ENCODE measurements at places on chromosomes 2 and 18.

- no peak for ATAC-seq
Observed at GRCh38 chr2:69518841-69519240, 81.6 kb upstream of the NFU1 start.

GRCh38 chr2:32937602-32938448 is 8.9 kb upstream of the LTBP1 start:
- ATAC-seq, result no peak

DNA sequence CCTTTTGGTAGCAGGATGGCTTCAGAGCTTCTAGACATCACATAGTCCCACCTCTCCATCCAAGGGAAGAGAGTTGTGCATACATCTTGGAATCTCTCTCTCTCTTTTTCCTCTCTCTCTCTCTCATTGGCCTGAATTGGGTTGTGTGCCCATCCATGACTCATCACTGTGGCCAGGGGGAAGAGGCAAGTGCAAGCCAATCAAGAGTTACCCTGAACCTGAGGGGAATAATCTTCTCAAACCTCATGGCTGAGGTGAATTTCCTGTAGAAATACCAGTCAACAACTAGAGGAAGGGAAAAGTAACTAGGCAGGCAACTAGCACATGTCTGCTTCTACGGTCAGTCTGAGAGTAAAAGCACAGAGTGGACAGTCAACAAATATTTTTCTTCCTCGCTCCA is 7.3 kb upstream of the CHN1 start:
- ATAC-seq, result no peak

- no peak for ATAC-seq
Observed at GRCh38 chr2:103294420-103294819, 532.6 kb downstream of the TMEM182 start.

- ATAC-seq, result no peak
Observed at GRCh38 chr2:55155206-55155605, 76.9 kb downstream of the CLHC1 start.

DNA sequence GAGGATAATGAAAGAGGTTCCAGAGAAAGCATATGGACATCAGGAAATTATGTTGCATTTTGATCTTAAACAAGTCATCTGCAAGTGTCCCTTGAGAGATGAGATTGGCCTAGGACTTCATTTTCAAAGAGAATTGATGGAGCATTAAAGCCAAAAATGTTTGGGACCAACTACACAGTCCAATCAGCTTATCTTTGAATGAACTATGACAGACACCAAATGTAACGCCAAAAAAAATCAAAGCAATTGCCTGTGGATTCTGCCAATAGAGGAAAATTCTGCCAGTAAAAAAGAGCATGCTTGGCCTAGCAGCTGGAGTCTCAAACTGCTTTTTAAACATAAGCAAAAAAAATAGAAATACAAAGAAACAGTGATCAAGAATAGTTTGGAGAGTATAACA is 594.5 kb upstream of the CHAC2 start:
- no peak for ATAC-seq

DNA sequence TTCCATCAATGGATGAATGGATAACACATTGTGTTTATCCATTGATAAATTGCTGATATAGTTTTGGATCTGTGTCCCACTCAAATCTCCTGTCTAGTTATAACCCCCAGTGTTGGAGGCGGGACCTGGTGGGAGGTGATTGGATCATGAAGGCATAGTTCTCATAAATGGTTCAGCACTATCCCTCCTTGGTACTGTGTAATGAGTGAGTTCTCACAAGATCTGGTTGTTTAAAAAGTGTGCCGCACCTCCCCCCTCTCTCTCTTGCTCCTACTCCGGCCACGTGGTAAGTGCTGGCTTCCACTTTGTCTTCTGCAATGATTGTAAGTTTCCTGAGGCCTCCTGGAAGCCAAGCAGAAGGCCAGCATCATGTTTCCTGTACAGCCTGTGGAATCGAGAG is 23.9 kb upstream of the SPATA3 start:
- ATAC-seq, result no peak

GRCh38 chr2:29715655-29716054 is 205.7 kb downstream of the ALK start:
- ATAC-seq, result no peak

DNA sequence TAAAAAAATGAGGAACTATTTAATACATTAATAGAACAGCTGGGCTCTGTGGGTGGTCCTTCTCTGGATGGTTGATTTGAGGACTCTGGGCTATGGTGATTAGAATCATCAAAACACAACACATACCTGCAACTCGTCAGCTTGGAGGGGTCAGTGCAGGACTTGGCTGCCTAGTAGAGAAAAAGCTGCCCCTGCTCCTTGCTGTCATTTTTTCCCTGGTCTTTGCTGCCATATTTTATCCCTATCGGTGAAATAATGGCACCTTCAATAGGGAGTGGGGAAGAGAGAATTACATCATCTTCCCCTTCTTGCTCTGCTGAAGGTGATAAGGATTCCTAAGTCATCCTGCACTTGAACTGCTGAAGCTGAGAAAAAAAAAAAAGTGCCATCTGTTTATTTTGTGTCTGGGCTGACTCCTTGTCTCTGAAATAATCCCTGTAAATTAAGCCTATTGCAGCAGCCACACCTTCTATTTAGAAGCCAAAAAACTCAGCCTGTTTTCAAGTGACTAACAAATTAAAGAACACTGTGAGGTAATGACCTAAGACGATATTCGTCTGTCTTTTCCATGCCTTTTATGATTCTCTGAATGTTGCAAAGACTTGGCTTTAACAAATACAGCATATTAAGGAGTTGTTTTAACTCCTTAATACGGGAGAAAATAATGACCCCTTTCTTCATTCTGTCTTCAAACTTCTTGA is 89.3 kb downstream of the ACVR1 start:
- ATAC-seq, result no peak

GRCh38 chr2:236918545-236918944 is 167.1 kb upstream of the COPS8 start:
- ATAC-seq, result no peak

DNA sequence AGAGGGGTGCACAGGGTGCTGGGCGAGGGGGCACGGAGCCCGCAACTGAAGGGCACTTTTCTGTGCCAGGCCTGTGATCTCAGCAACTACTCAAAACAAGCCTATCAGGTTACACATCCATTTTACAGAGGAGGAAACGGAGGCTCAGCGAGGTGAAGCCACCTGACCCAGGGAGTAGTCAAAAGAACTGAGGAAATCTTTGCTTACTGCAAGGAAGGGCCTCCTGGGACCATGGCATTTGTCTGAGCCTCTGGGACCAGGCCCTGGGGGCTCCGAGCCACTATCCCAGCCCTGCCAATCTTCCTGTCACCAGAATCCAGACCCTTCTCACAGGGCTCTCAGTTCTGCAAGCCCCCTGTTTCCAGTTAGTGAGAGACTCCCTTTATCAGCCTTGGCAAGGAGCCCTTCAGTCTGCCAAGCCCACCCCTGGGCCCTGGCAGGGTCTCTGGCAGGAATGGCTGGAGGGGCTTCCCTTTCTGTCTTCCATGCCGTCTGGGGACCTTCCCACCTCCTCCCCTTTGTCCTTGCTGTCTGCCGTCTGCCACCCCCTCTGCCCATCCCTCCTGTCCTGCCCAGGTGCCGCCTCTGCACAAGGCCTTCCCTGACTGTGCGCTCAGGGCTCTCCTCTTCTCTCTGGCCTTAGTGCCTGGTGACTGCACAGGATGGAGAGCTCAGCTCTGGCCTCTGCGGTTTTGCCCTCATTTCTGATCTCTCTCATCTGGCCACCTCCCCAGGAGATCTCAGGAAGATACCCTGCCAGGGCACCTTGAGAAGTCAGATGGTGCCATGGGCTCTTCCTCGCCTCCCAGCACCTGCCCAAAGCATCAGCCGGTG is 194.7 kb upstream of the GLI2 start:
- ATAC-seq, result no peak

GRCh38 chr2:23432531-23432930 is 47.6 kb downstream of the KLHL29 start:
- no peak for ATAC-seq

GRCh38 chr2:234267534-234267933 is 217.0 kb downstream of the SPP2 start:
- ATAC-seq, result no peak

DNA sequence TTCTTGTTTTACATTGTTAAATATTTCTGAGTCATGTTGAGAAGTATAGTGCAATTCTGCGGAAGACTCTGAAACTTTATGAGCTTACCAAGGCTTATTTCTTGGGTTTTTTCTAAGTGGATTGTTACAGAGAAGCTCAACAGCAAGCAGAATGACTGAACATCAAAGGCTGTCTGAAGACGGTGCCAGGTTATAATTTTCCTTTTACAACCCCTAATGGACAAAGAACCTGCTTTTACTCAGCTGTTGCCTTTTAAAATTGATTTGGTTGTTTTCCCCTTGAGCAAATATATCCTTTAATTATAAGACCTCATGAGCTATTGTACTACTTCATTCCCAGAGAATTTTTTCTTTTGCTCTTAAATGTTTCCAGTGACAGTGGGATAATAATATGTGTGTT is 41.6 kb downstream of the LAMA3 start:
- no peak for ATAC-seq

- no peak for ATAC-seq
Observed at GRCh38 chr18:60372596-60372995, at the start of gene MC4R. MC4R (minus strand) TSS chr18:60372775; CDS start chr18:60372349, 426 bp downstream.

GRCh38 chr2:127651971-127652550 is 6.1 kb downstream of the GPR17 start:
- no peak for ATAC-seq

DNA sequence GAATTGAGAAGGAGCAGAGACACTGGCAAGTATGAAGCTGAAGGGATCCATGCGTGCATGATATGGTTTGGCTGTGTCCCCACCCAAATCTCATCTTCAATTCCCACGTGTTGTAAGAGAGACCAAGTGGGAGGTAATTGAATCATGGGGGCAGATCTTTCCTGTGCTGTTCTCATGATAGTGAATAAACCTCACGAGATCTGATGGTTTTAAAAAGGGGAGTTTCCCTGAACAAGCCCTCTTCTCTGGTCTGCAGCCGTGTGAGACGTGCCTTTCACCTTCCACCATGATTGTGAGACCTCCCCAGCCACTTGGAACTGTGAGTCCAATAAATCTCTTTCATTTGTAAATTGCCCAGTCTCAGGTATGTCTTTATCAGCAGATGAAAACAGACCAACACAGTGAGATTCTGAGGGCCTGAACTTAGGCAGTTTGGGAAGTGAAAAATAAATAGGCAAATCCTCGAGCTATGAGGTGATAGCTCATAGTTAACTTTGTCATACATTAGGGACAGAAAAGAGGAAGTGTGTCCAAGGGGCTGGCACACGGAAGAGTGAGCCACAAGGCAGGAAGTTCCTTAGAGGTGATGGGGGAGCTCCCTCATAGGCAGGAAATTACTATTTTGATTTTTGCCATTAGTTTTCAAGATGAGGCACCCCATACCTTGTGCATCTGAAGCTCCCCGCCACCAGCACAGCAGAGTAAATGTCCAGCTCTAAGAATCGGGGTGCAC is 658.8 kb upstream of the ID2 start:
- ATAC-seq, result peak; percentile 51

DNA sequence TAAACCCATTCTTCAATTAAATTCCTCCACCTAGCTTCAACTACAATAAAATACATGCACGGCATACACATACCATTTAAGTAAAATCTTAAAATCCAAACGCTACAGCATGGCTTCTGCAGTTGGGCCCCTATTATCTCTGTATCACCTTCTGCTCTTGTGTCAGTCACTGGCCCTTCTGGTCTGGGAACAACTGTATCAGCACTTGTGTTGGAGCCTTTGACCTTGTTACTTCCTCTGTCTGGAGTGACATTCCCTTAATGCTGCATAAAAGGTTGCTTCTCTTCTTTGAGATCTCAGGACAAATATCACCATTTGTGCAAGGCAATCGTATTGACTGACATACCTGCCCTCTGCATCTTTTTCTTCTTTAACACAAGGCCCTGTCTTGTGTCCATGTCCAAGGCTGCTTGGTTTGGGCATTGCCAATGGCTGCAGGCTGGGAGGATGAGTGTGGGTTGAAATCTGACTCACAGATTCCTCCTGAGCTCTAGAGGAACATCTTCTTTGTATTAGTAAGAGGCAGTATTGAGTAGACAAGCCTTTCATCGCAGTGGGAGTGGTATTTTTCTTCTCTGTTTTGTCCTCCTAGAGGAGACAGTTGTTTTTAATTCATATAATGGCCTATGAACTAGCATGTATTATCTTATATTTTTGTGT is 267.8 kb upstream of the TRIB2 start:
- ATAC-seq, result no peak

- no peak for ATAC-seq
Observed at GRCh38 chr2:160062292-160063005, at the start of gene PLA2R1. PLA2R1 (minus strand) TSS chr2:160062615; CDS start chr2:160062403, 212 bp downstream.

- no peak for ATAC-seq
Observed at GRCh38 chr2:189803431-189803830, 19.2 kb downstream of the PMS1 start.

GRCh38 chr2:21043744-21044532 is at the start of gene APOB:
APOB (minus strand) TSS chr2:21044073; CDS start chr2:21043945, 128 bp downstream.
- ATAC-seq, result no peak

DNA sequence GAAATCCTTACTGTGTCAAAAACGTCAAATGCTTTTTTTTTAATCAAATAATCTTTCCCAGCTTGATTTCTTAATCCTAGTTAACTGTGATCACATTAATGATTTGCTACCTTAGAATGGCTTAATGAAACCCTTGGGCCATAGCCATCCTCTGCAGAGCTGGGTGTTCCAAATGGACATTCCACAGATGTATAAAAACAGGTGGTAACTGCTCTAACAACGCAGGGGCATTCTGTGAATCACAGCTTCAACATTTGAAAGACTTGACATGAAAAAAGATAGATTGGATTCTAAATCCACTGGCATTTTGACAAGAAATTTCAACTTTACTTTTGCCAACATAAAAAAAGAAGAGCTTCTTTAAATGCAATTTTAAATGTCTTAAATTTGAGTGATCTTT is 69.8 kb upstream of the RASGRP3 start:
- no peak for ATAC-seq

DNA sequence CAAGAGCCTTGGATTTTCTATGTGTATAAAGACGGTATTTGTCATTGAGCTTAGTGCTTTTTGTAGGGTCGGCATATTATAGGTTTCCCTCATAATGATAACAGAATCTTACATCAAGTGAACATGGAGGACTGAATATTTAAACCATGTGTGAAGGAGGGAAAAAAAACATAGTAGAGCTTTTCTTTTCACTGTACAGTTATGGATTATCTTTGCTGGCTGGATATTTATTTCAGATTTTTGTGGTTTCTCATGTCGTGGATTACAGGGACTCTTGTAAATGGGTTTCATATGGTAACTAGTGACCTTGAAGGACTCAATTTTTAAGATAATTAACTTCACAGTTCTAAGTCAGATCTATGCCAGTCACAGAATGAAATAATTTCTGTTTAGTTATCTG is 330.2 kb upstream of the NRP2 start:
- no peak for ATAC-seq

DNA sequence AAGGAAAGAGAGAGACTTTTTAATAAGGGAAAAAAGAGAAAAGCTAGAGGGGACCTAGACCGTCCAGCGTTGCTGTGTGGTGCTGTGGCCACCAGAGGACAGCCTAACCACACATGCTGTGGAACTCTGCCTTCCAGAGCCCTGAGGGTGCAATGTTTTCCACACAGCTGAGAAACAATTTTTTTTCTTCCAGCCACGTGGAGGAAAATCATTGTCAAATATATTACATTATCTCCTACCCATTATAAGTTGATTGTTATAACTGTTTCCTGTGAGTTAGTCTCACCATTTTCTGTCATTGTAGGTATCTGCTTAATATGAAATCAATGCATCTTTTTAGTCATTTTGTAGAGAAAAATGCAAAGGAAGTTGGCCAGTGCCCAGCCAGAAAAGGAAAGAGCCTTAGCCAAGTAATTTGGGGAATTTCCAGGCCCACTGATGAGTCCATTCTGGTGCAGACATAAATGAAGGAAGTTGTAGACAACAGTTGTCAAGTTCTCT is 5.9 kb upstream of the MRPL19 start:
- ATAC-seq, result peak; percentile 72

Data from stimulated activated memory B cell treated with anti-CD40 and anti-IgM and Interleukin-4, amounts not matched to agents 10 μg/mL and 1 μg/mL and 100 μg/mL, for 72 hours (primary cell).